ENCODE measurements at places on chromosomes 6 and 20.

DNA sequence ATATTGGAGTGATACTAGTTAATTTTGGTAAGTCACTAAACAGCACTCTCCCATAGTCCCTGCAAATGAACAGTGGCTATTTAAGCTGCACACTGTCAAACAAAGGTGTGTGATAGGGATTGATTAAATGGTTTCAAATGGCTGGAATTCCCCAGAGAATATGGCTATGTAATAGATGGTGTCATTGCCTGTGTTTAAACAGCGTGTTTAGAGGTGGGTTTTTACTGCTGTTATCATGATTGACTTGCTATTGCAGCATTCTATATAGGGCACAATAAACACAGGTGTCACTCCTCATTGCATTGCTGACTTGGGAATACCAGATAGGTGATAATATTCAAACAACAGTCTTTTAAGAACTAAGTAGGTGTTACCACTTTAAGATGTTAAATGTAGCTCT, 171.7 kb upstream of the MAN1A1 start:
- peak; percentile 37 for DNase-seq

DNA sequence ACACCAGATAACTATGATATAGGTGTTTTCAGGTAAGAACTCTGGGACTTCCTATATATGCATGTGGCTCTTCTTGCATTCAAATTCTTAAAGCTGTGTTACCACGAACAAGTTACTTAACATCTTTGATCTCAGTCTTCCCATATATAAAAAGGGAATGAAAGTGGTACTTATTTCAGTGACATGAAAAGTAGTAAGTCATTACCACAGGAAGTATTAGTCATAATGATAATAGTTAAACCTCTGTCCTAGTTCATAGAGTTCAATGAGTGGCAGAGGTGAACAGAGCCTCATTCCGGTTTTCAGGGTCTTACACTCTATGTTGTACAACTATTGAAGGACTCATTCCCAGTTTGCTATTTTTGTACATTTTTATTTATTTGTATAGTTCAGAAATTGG, 237.0 kb downstream of the NKAIN2 start:
- no peak for DNase-seq

- DNase-seq = no peak
These were observed 23.0 kb upstream of the ECHDC1 start for GRCh38 chr6:127366282-127367022.

- no peak for DNase-seq
These were observed 27.6 kb downstream of the TREML4 start for GRCh38 chr6:41255638-41256246.

DNA sequence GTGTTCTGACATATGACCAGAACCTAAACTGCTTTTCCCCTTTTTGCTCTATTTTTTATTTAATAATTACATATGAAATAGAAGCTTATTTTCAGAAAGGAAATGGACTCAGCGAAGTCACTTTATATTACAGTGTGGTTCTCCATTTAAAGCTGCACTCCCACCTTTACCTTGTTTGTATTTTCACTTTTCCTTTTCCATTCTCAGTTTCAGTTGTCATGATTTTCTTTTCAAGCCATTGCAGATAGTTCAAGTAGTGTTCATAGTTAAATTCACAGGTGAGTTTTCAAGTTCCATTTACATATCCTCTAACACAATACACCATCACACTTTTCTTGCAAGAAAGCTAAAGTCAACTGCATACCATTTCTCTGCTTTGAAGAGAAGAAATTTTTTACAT, 400.2 kb downstream of the HACE1 start:
- no peak for DNase-seq

DNA sequence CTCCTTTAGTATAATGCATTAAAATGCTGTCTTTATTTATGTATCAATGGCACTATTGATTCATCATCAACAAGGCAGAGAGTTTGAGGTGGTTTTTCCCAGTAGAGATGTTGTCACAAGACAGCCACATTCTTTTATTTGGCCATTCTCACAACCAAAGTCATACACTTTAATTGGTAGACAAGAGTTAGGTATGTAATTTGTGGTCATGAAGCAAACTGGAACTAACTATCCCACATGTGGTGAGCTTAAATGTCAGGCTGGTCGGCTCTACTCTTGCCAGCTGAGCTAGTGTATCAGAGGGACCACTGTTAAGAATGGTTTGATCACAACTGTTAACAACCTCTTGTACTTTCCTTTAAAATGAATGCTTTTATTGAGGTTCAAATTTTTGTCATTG, 714.6 kb downstream of the CD109 start:
- DNase-seq = no peak

DNA sequence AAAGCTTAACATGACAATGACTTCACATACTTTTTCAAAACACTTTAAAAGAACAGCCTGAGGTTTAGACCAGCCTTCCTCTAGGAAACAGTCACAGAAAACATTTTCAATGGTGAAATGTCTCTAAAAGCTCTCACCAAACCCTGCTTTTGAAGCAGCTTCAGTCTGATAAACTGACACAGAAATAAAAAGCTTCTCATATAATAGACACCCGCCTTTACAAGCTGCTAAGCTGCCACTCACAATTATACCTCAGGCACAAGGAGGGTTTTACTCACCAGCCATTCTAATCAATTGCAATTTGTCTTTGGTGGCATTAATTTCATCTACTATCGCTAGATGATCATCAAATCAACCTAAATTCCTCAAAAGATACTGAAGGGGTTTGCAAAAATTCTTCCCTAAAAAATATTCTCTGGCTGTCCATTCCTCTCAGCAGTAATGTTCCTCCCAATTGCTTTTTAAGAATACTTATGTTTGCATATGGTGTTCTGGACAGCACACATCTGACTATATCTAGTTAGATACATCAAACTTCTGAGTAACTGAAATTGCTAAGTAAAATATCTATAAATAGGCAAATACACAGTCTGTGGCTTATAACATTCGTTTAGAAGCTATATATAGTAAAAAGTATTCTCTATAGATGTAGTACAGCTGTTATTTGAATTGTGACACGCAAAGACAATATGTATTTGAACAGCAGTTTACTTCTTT, 29.4 kb downstream of the KIF13A start:
- no peak for DNase-seq

GRCh38 chr6:150324044-150324443, 44.8 kb upstream of the IYD start:
- no peak for DNase-seq

- DNase-seq = no peak
These were observed 69.8 kb downstream of the BTBD3 start for GRCh38 chr20:11987526-11987925.

DNA sequence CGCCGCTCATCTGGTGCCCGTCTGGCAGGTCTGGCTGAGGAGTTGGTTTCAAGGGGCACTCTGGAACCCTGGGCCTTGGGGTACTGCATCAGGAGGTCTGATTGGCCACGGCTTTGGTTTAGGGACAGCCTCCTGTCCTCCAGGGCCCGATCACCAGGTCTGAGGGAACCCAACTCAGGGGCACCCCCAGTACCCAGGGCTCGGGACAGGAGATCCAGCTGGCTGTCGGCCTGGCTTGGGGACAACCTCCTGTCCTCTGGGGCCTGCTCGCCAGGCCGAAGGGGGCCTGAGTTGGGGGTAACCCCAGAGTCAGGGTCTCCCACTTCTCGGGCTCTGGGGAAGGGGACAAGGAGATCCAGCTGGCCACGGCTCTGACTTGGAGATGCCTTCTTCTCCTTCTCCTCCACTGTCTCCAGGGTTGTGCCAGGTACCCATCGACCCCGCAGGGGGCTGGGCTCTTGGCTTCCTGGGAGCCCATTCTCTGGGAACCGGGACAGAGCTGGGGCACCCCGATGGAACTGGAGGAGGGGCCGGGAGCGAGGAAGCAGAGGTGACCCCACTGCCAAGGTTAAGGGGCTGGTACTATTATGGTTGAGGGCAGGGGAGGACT, 2.4 kb upstream of the EIF6 start:
- no peak for DNase-seq
